ENCODE measurements at places on chromosomes 5 and 9.

DNA sequence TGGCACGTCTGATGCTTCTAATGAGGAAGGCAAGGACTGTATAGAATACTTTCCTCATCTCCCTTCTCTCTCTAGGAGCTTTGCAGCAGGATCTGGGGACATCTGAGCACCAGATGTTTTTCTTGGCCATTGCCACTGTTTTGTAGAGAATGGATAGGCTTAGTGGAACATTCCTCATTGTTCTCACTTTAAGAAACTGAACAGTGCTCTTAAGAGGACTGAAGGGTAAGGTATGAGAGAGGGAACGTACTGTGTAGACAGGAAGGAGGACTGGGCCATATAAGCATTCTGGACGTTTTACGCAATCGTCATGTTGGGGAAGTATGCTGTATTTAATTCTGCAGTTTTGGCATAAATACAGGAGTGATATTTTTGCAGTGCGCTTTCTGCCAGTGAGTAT, 70.6 kb downstream of the SMARCA2 start:
- DNase-seq: no peak

- no peak for DNase-seq
Observed at GRCh38 chr5:63351164-63351563, 611.1 kb downstream of the HTR1A start.

DNA sequence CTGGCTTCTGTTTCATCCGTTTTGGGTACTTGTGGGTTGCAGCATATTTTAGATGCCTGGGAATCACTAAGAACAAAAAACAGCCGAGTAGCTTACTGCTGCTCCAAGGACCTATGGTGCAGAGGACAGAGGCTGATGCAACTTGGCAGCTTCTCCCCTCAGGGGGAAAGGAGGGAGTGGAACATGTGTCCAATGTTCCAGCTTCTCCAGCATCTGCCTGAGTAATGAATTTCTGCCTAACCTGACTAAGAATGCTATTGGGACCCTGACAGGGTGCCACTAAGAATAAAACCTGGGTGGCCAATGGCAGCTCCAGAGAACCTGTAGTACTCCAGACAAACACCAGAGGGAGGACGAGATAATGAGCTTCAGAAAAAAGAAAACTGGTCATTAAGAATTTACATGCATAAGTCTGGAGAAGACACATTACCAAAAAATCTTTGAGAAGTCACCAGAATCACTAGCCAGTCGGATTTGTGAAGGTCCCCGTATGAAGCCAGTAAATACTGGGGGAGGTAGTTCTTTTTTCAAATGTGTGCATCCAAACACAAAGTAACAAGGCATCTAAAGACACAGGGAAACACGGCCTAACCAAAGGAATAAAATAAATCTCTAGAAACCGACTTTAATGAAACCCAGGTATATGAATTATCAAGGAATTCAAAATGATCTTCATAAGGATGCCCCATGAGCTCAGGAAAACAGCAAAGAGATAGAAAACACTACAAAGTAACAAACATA, 293.5 kb downstream of the HINT1 start:
- DNase-seq: no peak

DNA sequence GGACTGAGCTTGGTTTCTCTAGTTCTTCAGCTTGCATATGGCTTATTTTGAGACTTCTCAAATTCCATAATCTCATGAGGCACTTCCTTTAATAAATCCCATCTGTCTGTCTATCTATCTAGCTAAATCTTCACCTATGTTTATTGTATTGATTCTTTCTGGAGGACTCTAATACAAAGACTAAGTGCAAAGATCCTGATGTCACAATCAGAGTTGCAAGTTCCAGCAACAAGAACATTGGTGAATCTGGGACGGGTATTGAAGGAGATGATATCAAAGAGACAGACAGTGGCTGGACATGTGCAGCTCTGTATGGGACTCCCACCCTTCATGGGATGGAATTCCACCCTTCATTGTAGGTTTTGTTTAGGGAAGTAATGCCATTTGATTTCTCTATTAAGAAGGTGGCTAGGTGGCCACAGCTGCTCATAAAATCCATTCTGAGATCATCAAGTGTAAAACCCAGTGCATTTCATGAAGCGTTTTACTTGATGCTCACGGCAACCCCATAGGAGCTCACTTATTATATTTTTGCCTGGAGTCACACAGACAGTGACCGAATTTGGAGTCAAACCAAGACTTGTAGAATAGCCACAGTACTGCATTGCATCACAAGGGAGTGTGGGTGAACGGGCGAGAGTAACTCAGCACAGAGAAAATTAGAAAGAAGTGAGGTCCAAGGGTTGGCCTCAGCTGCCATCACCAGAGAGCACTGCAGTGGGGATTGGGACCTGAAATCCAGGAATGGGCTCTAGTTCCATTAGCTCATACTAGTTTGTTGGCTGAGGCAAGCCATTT, 24.9 kb downstream of the TAS2R1 start:
- DNase-seq: no peak

DNA sequence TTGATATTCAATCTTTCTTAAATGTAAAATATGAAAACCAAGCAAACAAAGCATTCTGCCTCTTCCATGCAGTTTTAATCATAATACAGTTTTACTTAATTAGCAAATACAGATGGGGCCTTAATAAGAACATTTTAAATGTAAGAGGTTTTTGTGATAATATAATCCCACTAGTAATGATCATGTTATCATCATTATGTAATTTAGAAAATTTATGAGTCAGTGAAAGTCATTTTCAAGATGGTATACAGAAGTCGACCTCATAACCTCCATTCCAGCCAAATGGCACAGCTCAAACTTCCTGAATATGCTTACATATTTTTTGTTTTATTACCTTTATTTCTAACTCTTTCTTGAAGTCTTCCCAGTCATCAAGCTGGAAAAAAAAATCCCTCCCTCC, 102.2 kb upstream of the GNA14 start:
- DNase-seq: no peak

- DNase-seq: no peak
Observed at GRCh38 chr9:104969116-104969515, 41.2 kb upstream of the ABCA1 start.

GRCh38 chr9:86326536-86326935, 27.7 kb downstream of the TUT7 start:
- DNase-seq: no peak

GRCh38 chr5:142690667-142691066, 4.8 kb upstream of the FGF1 start:
- DNase-seq: no peak
